ENCODE measurements at places on chromosomes 11 and 22. TPM values are rescaled to one million over a fixed set of nuclear protein-coding genes. Genes with fewer than 3 reads are reported as not detected.

GRCh38 chr11:6110011-6110410 is 2.5 kb downstream of the OR56B4 start:
- DNase-seq: no peak

GRCh38 chr11:20087118-20087521 is 73.2 kb downstream of the DBX1 start:
- peak; percentile 31 for DNase-seq

DNA sequence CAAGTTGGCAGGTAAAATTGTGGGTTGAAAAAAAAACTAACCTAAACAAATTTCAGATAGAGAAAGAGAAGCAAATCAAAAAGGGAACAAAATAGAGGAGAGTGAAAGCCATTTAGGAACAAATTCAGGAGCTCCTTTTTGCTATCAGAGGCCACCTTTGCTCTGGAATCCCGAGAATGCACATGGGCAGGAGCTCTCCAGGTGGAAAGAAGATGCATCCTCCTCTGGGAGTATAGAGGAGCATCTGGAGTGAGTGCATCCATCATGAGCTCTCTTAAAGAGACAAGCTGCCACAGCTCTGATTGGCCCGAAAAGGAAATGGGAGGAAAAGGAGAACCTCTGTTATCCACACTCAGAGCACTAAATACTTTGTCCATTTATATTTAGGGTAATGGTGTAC is 26.3 kb downstream of the MRGPRX1 start:
- DNase-seq: no peak

DNA sequence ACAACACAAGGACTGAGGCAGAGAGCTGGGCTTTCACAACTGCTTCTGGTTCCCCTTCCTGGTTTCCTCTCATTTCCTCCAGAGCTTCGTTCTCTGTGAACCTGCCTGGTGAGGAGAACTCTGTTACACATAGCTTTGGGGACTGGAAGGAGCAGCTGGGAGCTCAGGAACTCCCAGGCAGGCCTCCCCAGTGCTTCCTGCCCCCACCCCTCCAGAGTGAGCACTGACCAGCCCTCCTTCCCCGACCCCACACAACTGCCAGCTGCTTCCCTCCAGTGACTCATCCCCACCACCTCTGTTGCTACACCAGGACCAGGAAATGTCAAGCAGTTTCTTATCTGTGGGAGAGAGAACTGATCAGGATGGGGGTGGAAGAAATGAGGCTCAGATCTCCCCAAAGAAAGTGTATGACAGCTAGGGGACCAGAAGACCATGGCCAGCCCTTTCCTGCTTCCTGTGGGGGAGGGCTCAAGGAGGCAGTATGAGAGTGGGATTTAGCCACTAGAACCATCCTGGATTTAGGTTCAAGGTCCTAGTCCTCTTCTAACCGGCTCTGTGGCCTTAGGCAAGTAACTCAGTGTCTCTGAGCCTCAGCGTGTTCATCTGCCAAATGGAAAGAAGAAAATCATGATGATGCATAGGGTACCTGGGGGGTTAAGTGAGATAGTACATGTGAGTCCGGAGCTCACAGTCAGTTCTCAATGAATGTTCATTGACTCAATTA is 4.5 kb upstream of the TP53I11 start:
- DNase-seq: peak; percentile 93

GRCh38 chr11:21798216-21798615 is 394.7 kb upstream of the ANO5 start:
- no peak for DNase-seq

GRCh38 chr11:13047884-13048283 is 38.8 kb downstream of the RASSF10 start:
- DNase-seq: no peak

- no peak for DNase-seq
These were observed 10.6 kb upstream of the ARAP1 start for GRCh38 chr11:72762641-72763304.

DNA sequence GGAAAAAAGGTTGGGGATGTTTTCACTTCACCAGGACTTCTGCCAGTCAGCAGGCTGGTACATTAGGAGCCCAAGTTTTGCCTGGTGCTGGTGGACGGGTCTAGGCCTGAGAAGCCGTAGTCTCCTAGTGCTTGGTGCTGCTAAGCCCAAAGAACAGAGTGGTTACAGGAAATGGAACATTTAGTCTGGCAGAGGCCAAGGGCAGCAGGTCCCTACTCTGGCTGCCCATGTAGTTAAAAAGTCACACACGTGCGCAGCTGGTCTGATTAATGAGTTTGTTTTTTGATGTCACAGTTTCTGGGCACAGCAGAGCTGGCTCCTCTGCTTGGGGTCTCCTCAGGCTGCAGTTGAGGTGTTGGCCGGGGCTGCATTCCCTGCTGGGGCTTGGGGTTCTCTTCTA is 20.6 kb downstream of the BCR start:
- no peak for DNase-seq

DNA sequence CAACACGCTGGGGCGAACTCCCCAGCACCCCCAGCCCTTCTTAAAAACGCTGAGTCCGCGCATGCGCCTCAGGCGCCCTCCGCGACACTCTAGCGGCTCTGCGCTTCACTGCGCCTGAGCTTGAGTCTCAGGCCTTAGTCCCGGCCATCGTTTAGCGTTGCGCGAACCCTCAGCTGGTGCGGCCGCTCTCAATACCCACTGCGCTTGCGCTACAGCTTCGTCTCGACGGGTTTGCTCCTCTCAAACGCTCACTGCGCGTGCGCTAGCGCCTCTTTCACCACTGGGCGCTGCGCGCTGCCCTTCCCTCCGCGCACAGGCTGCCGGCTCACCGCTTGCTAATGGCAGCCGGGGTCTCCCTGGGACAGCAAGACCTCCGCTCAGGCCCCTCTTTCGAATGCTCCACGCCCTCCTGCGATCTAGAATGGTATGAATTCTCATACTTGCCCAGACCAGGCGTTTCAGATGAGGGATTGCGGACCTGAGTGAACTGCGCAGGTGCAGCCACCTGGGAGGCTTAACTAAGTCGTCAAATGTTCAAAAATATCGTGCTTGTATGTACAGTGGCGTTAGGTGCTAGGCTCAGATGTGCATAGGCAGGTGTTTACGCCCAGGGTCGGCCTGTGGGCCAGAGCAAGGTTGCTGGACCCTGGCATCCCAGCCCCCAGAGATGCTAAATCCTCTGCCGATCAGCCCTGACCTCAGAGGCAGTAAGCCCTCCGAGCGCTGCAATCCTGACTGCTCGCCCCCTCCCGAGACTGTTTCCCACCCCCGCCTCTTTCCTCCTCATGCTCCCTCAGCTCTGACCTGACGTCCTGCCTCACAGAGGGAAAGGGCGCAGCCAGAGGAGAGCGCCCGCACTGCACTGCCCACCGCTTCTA is at the start of gene SLC2A11:
Gene SLC2A11, plus strand, starts transcription at position 270 of the 878 bp plus-strand sequence. Its CDS starts 125 bp downstream, at position 395.
- peak; percentile 97 for DNase-seq

- DNase-seq: peak; percentile 59
These were observed 14.3 kb downstream of the NRIP3 start for GRCh38 chr11:8989453-8989852.

DNA sequence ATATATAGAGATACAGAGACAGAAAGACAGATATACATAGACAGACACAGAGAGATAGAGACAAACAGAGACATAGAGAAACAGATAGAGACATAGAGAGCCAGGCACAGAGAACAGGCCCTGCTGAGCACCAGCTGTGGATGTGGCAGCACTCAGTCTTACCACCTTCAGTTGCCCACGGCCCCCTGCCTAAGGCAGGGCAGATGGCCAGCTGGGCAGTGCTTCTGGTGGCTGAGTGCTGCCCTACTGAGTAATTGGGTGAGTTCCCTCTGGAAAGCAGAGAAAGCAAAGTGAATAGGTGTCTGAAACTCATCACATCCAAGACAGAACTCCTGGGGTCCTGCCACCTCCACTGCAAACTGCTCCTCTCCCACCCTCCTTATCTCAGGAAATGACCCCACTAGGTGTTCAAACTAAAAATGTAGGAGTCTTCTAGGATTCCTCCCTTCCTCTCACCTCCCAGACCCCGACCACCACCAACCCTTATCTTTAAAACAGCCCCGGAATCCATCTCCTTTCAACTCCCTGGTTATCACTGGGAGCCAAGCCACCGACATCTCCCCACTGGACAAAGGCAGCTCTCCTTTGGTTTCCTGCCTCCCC is 27.2 kb downstream of the SYN3 start:
- DNase-seq: no peak

DNA sequence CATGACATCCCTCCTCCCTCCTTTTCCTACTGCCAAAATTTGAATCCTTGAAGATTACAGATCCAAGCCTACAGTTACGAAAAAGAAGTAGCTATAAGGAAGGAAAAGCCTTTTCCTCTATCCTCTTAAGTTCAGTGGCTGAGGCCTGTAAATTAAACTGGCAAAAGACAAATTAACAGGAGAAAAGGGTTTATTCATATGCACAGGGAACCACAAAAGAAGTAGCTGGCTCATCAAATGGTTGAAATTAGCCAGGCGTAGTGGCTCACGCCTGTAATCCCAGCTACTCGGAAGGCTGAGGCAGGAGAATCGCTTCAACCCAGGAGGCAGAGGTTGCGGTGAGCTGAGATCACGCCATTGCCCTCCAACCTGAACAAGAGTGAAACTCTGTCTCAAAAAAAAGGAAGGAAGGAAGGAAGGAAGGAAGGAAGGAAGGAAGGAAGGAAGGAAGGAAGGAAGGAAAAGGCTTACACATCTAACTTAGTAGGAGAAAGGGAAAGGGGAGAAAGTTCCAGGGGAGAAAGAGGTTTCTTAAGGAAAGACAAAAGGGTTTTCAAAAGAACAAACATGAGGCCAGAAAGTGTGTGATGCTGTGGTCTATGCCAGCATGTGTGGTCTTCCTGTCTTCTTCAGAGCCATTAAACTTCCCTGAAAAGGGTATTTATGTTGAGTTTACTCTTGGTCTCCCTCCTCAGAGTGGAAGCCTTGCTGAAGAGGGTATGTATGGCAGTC is 5.1 kb upstream of the SMPD1 start:
- DNase-seq: no peak

DNA sequence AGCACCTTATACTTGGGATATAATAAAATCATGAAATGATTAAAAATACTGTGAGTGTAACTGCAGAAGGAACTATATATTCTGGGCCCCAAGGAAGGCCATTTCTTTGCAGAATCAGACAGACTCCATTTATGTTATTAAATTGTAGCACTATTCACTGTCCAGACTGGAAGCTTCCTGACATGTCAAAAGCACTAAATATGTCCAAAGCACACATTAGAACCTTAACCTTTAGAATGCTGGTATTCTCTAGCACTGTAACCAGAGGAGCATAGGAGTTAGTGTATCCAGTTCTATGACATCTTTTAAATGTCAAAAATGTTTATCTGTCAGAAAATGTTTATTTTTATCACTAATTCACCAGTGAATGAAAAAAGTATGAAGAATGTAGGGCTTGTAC is 246.9 kb downstream of the CADM1 start:
- DNase-seq: no peak

- no peak for DNase-seq
These were observed 6.6 kb upstream of the SELENOO start for GRCh38 chr22:50194037-50194805.

DNA sequence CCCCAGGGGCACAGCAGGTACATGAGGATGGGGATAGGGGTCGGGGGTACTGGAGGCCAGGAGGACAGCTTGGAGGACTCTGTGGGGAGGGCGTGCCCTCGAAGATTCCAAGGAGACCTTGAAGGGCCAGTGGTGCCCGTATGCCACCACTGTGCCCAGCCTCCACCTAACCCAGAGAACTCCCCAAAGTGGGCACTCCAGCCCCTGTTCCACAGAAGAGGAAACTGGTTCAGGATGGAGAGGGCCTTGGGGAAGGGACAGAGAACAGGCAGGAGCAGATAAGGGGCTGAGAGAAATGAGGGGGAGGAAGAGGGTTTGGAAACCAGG is 2.2 kb upstream of the PHLDA2 start:
- no peak for DNase-seq

DNA sequence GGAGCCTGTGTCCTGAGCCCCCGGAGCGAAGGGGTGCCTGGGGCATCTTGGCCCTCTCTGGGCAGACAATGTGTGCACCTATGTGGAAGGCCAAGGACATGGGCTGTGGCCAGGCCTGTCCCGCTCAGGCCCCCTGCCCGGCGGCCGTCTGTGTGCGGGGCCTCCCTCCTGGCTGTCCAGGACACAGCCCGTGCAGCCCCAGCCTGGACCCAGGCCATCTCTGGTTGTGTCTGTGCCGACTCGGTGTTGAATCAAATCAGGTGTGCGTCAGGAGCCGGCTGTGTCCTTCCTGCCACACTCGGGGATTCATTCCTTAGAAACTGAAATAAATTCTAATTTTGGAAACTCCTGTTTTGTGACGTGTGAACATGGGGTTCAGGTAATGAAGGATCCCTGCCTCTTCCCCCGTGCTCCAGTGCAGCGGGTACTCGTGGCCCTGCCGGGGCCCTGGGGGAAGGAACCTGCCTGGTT is 1.5 kb upstream of the SELENOO start:
- DNase-seq: no peak

DNA sequence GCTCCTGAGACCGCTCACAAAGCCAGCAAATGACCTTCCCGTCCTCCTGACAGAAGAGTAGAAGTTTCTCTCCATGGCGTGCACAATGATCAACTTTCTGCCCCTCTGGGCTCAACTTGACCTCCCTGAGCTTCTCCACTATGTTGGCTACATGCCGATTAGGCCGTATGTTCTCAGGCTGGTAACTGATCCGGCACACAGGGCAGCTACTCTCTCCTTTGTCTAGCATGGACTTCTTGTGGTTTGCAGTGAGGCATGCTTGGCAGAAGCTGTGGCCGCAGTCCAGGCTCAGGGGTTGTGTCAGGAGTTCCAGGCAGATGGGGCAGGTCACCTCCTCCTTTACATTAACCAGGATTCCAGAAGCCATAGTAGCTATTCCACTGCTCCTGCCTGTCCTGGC is 5.1 kb downstream of the TRIM5 start:
- DNase-seq: no peak

DNA sequence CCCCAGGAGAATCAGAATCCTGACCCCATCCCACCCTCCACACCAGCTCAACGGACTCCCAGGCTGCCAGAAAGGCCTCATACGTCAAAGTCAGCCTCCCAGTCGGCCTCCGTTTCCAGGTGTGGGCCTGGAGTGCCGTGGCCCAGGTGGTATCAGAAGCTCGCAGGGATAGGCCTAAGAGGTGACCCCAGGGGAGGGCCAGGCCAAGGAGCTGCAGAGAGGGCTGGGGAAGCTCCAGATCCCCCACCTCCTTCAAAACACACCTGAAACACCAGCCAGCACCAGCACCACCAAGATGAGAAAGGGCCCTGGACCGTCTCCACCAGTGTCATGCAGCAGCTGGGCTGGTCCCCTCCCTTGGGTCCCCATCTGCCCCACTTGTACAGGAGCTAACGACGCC is 20.3 kb downstream of the ASCL2 start:
- DNase-seq: no peak

GRCh38 chr11:112298535-112298934 is 37.9 kb upstream of the PLET1 start:
- DNase-seq: no peak

Gene PRAME
- not detected for total RNA-seq

Gene OR52I2
- not detected for total RNA-seq

Gene TBX10
- total RNA-seq: not detected

Gene RIN1
- 82.1 TPM for total RNA-seq

Gene TENM4
- total RNA-seq: 0.06 TPM

Gene ZPR1
- total RNA-seq: 78.7 TPM

All from LHCN-M2 (cell line).